ENCODE measurements at places on chromosomes 6 and 20.
A peak's percentile ranks its signal among the peaks of the same experiment; 100 is the strongest.

GRCh38 chr6:56404599-56404998 lies 157.2 kb upstream of the COL21A1 start:
- H3K27me3 ChIP-seq = no peaks in the 10 kb centered on the region
- no peak overlapping the region for H3K27ac ChIP-seq
- H3K36me3 ChIP-seq = no peaks in the 10 kb centered on the region
- peaks cover 17% of the 10 kb centered on the region for H3K4me1 ChIP-seq
- no peak overlapping the region for H3K4me3 ChIP-seq

GRCh38 chr20:19974630-19975435 lies 42.3 kb upstream of the NAA20 start:
- H3K27ac ChIP-seq = peak overlapping the region; percentile 86
- H3K4me1 ChIP-seq = peaks cover 65% of the 10 kb centered on the region
- ATAC-seq = peak; percentile 90
- no peaks in the 10 kb centered on the region for H3K27me3 ChIP-seq

GRCh38 chr20:47875297-47876025 lies 90.2 kb upstream of the SULF2 start:
- no peak overlapping the region for H3K4me3 ChIP-seq
- no peak overlapping the region for H3K27ac ChIP-seq
- no peaks in the 10 kb centered on the region for H3K4me1 ChIP-seq

DNA sequence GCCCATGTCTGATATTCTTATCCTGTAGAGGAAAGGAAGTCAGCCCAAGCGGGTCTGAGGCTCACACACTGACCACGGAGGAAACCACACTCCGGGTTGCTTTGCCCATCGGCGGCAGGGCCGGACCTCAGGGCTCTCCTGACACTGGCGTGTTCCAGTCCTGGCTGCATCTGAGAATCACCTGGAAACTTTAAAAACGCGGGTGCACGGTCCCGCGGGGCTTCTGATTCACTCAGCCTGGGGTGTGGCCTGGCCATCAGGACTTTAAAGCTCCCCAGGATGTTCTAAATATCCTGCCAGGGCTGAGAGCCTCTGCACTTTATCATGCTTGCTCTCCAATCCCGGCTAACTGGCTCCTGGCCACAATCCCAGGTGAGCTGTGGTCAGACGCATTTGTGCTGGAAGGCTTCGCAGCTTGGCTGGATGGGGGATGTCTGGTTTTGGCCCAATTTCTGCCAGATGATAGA lies 47.7 kb upstream of the DACT2 start:
- no peaks in the 10 kb centered on the region for H3K4me1 ChIP-seq
- H3K27ac ChIP-seq = peak overlapping the region; percentile 58
- H3K36me3 ChIP-seq = no peaks in the 10 kb centered on the region
- ATAC-seq = no peak
- H3K27me3 ChIP-seq = no peaks in the 10 kb centered on the region
- no peak overlapping the region for H3K4me3 ChIP-seq

- ATAC-seq = peak; percentile 32
- peaks cover 9% of the 10 kb centered on the region for H3K4me1 ChIP-seq
- no peaks in the 10 kb centered on the region for H3K27me3 ChIP-seq
- H3K36me3 ChIP-seq = no peaks in the 10 kb centered on the region
- H3K4me3 ChIP-seq = peak overlapping the region; percentile 87
- peak overlapping the region; percentile 97 for H3K27ac ChIP-seq
Observed at GRCh38 chr6:109008537-109009235, 86.0 kb downstream of the SESN1 start.

- H3K27ac ChIP-seq = no peak overlapping the region
- ATAC-seq = no peak
- no peak overlapping the region for H3K4me3 ChIP-seq
- H3K4me1 ChIP-seq = peaks cover 9% of the 10 kb centered on the region
- H3K27me3 ChIP-seq = no peaks in the 10 kb centered on the region
Observed at GRCh38 chr6:36066817-36067216, 39.2 kb downstream of the MAPK14 start.

DNA sequence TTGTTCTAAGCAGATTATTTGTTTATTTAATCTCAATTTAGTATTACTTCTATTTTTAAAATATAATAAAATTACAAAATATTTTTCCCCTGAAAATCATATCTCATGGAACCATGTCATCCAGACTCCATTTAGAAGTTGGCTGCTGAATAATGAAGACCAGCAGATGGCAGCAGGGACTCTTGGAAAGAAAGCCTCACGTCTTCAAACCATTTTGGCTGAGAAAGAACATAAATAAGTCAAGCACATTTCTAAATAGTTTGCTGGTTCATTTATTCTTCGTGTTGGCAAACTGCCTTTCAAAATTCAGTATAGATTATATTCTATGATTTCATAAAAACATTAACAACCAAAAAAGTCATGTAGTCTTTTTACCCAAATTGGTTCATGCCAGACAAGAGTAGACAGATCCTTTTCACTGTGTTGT lies 71.7 kb downstream of the RCAN2 start:
- no peak overlapping the region for H3K27ac ChIP-seq
- H3K27me3 ChIP-seq = no peaks in the 10 kb centered on the region
- ATAC-seq = no peak
- H3K4me1 ChIP-seq = no peaks in the 10 kb centered on the region
- H3K4me3 ChIP-seq = no peak overlapping the region
- H3K36me3 ChIP-seq = no peaks in the 10 kb centered on the region

DNA sequence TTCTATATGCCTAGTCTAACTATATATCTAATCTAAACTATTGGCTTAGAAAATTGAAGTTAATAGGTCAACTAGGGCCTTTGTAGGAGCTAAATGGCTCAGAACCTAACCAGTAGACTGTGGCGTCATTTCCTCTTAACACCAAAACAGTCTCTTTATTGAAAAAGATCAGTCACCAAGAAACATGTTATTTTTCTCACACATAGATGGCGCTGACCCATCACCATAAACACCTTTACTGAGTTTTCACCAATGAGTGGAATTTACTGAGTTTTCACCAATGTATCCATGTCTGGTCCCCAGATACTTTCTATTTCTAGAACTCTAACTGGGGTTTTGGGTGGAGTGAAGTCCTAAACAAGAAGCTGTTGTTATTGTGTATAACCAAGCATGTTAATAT lies 636.0 kb downstream of the BCKDHB start:
- no peak overlapping the region for H3K27ac ChIP-seq
- H3K4me3 ChIP-seq = no peak overlapping the region
- no peaks in the 10 kb centered on the region for H3K36me3 ChIP-seq
- no peak for ATAC-seq
- no peaks in the 10 kb centered on the region for H3K4me1 ChIP-seq

DNA sequence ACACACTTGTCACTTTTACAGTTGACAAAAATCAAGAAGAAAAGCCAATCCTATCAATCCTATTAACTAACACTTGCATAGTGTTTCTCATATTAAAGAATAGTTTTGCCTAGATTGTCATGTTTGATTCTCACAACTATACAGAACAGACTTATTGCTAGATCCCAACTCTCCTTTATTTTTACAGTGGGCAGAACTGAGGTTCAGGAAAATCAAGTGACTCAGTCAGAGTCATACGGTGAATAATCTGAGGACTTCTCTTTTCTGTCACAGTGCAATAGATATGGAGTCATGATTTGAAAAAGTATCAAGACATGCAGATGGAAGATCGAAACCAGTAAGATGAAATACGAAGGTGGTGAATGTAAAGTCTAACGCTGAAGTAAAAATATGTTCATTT lies 195.1 kb upstream of the CITED2 start:
- no peaks in the 10 kb centered on the region for H3K27me3 ChIP-seq
- no peak for ATAC-seq
- no peak overlapping the region for H3K27ac ChIP-seq
- H3K4me3 ChIP-seq = no peak overlapping the region

DNA sequence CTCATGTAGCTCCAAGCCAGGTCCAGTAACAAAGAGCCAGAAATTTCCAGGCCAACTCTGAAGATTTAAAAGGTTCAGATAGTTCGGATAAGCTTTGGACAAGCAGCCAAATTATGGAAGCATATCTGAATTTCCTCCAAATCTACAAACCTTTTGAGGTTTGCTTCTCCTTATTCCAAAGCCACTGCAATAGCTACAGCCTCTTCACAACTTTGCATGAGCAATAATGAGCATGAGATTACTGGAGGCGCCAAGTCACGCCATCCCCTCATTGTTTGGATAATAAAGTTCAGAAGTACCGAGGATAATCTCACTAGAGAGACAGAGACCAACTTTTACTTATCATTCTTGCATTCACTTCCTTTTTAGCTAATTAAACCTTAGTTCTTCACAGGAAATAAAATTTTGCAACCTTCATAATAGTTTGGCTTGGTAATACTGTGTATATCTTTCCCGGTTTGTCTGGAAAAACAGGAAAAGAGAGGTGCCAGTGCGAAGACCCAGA lies 329.6 kb upstream of the RSPO3 start:
- H3K27me3 ChIP-seq = no peaks in the 10 kb centered on the region
- peak; percentile 60 for ATAC-seq
- no peak overlapping the region for H3K4me3 ChIP-seq
- H3K4me1 ChIP-seq = peaks cover 35% of the 10 kb centered on the region

GRCh38 chr6:16333580-16333979 lies 95.2 kb downstream of the GMPR start:
- no peak overlapping the region for H3K4me3 ChIP-seq
- peaks cover 4% of the 10 kb centered on the region for H3K4me1 ChIP-seq
- no peak overlapping the region for H3K27ac ChIP-seq

GRCh38 chr20:18995455-18995854 lies 181.9 kb downstream of the SCP2D1 start:
- no peak overlapping the region for H3K27ac ChIP-seq
- ATAC-seq = no peak
- no peaks in the 10 kb centered on the region for H3K4me1 ChIP-seq
- H3K4me3 ChIP-seq = no peak overlapping the region
- H3K36me3 ChIP-seq = no peaks in the 10 kb centered on the region

GRCh38 chr20:58097429-58097828 lies 131.0 kb downstream of the ANKRD60 start:
- no peak overlapping the region for H3K27ac ChIP-seq
- no peak for ATAC-seq
- H3K36me3 ChIP-seq = no peaks in the 10 kb centered on the region

DNA sequence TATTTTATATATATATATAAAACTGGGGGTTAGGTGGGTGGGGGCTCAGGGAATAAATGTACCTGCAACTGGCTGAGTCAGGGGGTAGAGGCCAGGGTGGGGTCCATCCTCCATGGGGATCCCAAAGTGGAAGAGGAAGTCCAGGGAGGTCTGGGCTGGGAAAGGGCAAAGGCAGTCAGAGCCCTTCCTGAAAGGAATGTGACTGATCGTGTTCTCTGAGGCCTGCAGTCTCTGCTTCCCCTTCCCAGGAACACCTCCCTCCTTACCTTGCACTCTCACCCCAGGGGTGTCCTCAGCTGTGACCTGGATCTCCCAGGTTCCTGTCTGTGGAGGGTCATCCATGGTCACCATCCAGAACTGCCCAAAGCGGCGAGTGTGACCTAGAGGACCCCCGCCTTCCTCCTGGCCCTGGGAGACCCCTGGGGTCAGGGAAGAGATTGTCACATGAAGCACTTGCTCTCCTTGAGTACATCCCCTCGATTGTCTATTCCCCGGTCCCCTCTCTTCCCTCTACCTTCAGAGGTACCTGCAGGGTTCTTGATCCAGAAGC lies 4.7 kb downstream of the SAPCD1 start:
- no peaks in the 10 kb centered on the region for H3K36me3 ChIP-seq
- ATAC-seq = no peak
- no peaks in the 10 kb centered on the region for H3K27me3 ChIP-seq
- no peak overlapping the region for H3K4me3 ChIP-seq

- no peaks in the 10 kb centered on the region for H3K36me3 ChIP-seq
- peak overlapping the region; percentile 1 for H3K27ac ChIP-seq
- H3K4me3 ChIP-seq = no peak overlapping the region
- peak; percentile 65 for ATAC-seq
- peaks cover 19% of the 10 kb centered on the region for H3K4me1 ChIP-seq
Observed at GRCh38 chr6:3732345-3733141, 19.0 kb downstream of the PXDC1 start.

Measured in gastroesophageal sphincter (tissue), 4 donors.